ENCODE measurements at places on chromosomes 7 and 10.

DNA sequence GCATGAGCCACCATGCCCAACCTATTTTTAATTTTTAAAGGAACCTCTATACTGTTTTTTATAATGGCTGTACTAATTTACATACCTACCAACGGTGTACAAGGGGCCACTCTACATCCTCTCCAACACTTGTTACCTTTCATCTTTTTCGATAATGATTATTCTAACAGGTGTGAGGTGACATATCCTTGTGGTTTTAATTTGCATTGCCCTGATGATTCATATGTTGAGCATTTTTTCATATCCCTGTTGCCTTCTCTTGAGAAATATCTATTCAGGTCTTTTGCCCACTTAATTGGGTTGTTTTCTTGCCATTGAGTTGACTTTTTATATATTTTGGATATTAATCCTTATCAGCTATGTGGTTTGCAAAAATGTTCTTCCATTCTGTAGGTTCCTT is 167.0 kb downstream of the CTTNBP2 start:
- no peak for DNase-seq

DNA sequence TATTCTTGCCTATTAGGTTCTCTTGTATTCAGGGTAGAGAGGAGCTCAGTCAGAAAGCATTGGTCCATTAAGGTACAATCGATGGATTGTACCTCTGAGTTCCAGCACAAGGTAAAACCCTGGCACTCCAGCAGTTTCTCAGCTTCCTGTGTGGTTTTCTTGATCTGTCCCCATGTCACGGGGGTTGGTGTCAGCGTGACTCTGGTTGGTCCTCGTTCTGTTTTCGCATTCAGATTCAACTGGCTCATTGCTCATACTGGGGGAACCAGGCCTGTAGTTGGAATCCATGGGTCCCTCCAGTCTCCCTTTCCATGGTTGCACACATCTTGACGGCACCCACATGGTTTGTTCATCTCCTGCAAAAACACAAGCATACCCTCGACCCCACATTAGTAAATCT is 32.7 kb upstream of the RASGEF1A start:
- no peak for DNase-seq

DNA sequence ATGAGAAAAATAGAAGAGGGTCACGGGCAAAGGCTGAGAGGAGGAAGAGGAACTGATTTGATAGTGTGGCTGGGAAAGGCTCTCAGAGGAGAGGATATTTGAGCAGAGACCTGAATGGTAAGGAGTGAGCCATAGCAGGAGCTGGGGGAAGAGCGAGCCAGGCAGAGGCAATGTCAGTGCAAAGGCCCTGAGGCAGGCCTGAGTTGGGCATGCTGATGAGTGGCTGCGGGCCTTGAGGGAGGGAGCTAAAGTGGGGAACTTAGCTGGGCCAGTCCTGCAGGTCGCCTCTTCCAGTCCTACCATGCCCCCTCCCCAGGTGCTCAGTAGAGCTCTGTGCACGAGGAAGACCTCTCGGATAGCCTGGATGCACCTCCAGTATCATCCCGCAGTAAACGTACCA is 55.4 kb upstream of the FGFR2 start:
- DNase-seq: no peak

DNA sequence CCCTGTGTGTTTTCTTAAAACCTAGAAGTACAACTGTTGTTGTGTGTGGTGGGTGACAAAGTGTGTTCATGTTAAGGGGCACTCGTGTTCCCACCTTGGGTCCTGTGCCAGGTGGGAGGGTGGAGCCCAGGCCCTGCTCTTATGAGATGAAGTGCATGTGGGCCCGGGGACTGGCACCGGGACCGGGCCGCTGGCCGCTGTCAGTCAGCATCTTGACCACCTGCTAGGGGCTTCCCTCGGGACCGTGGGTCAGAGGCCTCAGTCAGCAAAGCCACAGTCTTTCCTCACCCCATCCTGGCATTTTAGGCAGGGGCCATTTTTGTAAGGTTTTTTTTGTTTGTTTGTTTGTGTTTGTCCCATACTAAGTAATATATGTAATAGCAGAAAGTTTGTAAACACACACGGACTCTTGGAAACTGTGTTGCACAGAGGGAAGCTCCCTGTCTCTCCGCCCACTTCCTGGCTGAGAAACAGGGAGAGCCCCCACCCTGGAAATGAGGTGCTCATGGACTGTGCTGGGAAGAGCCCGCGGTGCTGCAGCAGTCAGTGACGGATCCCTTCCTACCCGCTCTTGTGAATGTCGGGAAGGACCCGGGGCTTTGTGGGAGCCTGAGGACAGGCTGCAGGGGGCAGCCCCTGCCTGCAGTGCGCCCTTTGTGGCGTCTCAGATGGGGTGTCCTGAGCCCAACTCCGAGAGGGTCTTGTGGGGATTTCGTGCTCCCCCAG is 13.4 kb downstream of the AGAP3 start:
- DNase-seq: no peak

DNA sequence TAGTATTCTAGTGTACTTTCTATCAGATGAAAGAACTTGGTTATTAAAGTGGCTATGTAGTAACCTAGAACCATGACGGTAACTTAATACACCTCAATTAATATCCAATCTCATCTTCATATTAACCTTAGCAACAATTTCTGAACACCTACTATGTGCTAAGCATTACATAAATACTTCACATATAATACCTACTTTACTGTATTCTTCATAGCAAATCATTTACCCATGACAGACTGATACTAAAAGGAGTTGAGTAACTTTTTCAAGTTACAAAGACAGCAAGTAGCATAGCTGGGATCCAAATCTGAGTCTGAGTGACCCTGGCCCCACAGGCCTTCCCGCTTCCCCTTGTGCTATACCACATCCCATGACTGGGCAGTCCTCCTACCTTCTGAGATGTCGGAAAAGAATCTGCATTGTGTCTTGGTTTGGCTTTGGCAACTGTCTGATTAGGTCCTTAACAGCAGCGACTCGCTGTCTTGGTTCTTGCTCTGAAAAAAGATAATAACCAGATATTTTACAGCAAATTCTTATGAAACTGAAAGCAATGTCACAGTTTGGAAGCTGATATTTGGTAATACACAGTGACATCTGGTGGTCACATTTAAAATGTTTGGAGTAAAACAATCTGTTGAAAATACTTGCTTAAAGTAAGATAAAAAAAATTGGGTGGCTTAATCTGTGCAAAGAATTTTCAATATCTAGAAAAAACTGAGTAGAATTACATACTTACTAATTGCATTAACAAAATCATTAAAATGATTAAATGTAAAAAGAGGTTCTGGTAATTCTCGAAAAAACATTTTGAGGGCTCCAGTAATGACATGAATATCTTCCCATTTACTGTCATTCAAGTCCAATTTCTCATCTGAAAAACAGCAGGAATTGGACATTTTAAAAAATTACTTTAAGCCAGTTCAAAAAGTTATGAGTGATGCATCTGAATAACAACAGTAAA is 120.1 kb downstream of the ARHGAP12 start:
- DNase-seq: peak; percentile 78

GRCh38 chr10:100038561-100039071 is 28.9 kb upstream of the DNMBP start:
- DNase-seq: no peak

DNA sequence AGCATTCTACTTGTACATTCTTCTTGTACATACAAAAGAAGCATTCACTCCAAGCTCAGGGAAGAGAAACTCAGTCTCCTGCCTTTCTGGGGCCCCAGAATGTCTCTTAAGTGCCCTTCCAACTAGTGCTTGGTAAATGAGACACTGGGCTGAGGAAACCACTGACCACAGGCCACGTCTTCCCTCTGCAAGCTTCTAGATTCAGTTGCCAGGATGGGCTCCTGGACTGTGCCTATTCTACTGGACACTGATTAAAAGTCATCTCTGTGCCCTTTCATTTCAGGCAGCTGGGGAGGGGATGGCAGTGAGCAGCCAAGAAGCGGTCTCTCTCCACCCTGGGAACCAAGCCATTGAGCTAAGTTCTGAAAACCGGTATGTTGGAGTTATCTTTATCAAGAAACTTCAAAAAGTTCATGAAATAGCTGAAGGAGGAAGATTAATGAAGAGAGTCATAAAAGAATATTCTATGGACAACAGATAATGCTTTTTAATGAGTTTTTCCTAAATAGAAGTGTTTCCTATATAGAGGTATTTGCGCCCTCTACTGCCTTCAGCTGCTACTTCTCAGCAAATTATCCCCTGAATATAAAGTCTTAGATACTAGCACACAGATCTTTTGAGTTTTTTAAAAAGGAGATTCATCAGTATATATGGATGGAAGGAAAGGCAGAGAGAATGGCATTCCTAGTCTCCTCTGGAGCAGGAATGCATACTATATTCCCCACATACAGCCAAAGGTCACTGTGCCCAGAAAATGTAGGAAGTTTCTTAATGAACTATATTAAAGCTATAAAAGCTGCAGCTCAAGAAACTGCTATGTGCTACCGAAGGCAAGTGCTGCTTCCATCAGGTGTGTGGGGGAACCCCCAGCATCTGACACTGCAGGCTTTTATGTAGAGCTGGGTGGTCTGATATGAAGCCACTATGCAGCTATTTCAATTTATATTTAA is 8.4 kb upstream of the IFIT1B start:
- no peak for DNase-seq

- no peak for DNase-seq
Measured at GRCh38 chr7:34902182-34902581, 135.1 kb downstream of the DPY19L1 start.

DNA sequence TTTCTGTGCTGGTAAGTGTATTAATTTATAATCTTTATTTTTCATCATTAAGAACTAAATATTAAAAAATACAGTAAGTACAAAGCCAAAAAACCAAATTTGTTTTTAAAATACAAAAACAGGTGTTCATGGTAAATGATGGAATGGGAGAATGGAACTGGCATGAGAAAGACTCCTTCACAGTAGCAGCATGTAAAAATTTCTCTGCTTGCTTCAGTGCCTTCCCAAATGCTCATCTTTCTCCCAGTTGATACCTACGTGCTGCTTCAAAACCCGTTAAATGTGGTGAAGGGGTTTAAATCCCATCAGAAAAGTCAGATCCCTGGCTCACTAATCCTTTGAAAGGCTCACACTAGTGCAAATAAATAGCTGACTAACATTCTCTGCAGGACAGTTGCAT is 4.2 kb downstream of the RNF133 start:
- DNase-seq: no peak

- no peak for DNase-seq
Measured at GRCh38 chr7:42692621-42693020, 219.2 kb downstream of the C7orf25 start.

DNA sequence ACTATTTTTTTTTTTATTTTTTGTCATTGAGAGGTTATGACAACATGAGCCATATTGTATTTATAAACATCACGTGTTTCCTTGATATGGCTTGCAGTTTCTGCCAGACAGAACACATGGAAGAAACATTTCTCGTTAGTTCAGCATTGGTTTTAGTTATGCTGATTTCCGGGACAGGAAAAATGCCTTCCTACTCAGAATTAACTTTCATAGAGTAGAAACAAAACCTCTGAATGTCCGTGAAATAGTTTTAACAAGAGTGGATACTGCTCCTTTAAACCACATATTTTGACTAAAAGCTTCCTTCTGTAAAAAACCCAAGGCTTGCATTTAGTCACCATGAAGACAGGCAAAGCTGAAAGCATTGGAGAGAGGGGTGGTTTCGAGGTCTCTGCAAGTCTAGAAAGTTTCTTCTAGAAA is 240.4 kb downstream of the KIAA1217 start:
- DNase-seq: no peak

GRCh38 chr10:11045487-11045886 is 27.8 kb downstream of the CELF2 start:
- no peak for DNase-seq

DNA sequence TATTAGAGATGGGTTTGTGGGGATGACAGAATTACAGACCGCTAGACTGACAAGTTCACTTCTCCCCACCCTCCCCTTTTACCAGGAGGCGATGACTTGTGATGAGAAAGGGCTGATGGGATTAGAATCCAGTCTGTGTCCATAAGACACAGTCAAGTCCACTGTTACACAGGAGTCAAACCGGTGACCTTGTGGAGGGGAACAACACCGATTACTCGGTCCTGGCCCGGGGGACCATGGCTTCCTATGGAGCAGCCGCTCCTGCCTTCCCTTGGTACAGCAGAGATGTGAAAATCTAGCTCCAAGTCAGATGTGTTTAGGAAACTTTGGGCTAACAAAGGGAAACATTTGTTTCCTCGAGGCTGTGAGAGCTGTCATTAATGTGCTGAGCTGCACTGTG is 105.5 kb downstream of the ACTR3B start:
- no peak for DNase-seq

- DNase-seq: no peak
Measured at GRCh38 chr10:44569193-44570091, 184.5 kb upstream of the CXCL12 start.

DNA sequence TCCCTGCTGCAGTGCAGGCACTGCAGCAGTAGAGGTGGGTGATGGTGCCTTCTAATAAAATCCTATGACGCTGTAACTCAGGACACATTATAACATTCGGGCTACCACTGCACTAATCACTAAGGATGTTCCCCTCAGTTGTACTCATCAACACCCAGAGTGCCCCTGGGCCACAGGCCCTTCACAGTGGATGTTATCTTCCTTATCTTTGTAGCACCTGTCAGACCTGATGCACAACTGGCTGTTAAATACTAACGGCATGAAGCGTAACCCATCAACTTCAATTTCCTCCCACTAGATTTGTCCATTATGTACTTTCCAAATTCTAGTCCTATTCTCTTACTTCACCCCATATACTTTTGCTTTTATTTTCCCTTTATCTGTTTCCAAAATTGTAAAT is 66.3 kb downstream of the PARD3 start:
- no peak for DNase-seq

DNA sequence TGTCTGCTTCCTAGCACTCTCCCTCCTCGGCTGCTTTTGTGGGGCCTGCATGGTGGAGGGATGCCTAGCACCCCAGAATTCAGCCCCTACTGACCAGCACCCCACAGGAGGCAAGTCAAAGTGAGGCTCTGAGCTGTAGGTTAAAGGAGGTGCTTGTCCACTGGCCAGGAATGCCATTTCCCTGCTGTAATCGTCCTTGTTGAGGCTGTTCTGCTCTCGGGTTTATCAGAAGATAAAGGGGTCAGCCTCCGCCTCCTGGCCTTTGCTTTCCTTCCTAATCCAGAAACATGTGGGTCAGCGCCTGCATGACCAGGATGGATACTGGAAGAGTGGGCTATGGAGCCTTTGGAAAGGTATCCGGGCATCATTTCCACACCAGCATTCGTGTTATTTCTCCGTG is 98.9 kb downstream of the MKI67 start:
- no peak for DNase-seq
